ENCODE measurements at places on chromosomes 11 and 22.

DNA sequence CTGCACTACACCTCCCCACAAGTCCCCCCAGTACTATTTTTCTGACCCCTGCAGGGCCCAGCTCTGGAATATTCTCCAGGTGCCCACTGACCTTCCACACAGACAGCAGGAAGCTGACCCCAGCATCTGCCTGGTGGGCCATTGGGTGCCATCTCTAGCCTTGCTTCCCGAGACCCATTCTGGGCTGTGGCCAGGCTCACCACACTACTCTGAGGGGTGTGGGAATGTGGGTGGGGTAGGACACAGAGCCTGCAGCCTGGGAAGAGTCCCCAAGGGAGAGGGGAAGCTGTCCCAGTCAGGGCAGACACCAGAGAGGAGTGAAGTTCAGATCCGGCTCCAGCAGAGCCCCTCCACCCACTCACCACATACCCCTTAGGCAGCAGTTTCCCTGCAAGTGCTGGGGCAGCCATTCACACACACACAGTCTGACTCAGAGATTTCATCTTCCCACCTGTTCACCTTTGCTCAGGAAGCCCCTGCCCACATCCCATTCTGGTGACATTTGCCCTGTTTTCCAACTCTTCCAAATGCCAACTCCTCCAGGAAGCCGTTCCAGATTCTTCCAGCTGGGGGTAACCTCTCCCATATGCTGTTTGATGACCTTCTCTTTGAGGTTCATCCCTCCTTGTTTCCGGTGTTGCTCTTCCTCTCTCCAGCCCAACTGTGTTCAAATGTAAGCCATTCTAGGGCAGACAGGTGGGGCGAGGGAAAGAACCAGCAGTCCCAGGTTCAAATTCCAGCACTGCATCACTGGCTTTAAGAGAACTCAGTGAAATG, 1.9 kb downstream of the SLCO2B1 start:
- DNase-seq: no peak

GRCh38 chr11:44573333-44573732, 7.9 kb downstream of the CD82 start:
- DNase-seq: no peak

- DNase-seq: no peak
These were observed 46.4 kb upstream of the CD82 start for GRCh38 chr11:44518968-44519550.

DNA sequence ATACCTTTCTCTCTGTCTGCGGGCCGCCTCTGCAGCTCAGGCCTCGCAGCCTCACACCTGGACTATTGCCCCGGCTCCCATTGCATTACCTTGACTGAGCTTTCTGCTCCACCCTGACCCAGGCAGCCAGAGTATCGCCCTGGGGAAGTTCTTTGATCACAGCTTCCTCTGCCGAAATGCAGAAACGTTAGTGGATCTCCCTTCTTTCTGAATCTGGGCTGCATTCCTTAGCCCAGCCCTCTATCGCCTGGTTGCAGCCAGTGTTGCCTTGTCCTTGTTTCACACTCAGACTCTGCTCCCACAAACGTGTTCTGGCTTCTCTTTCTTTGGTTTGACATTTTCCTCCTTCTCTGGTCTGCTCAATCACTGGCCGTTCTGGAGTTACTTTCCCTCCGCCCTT, 195.7 kb downstream of the ADAMTS15 start:
- DNase-seq: no peak

DNA sequence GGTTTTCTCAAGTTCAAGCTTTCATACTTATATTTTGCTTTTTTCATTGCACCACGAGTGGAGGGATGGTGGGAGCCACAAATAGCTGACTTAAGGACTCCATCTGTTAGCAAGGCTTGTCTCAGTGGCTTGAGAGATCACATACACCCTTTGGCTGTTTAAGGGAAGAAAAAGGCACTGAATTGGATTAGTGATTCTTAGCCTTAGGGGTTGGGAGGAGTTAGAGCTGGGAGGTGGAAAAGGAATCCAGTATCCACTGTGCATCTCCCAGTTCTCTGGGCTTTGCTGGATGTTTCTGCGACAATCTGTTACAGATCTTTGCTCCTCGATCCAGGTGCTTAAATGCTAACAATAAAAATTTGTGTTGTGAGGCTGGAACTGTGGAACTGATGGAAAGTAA, 593.6 kb downstream of the CNTN5 start:
- DNase-seq: no peak

GRCh38 chr11:33059331-33060007, 20.1 kb downstream of the TCP11L1 start:
- no peak for DNase-seq
